Daoy (cell line): ENCODE measurements at places on chromosomes 16 and 17. TPM values are rescaled to one million over a fixed set of nuclear protein-coding genes. Genes with fewer than 3 reads are reported as not detected.

DNA sequence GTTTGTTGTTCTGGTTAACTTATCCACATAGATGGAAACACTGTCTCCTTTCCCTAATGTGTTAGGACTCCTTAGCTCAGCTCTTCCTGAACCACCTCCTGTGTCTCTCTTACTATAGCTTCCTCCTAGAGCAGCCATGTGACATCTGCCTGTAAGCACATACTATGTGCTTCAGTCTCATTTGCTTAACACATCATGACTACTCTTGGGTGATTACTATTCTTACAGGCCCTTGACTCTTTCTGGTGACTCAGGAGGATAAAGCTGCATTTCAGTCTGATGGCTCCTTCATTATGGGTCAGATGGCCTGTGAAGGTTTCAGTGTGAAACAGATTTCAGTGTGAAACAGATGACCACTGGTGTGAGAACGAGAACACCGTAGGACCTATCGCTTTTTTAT lies 320 bp upstream of the KRTAP4-2 start:
- DNase-seq: peak; percentile 34

DNA sequence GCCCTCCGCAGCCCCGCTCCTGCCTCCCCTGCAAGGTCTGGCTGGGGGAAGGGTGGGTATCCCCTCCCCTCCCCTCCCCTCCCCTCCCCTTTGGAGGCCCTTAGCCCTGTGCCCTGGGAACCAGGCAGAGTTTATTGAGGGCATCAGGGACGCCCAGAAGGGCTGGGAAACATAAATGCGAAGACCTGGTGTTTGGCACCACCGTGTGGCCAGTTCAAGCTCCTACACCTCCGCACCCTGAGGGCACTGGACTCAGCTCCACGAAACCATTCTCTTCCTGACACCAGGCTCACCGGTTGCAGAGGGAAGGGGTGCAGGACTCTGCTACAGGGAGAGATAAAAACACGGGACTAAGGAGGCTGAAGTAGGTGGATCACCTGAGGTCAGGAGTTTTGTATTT lies 1.0 kb upstream of the AIPL1 start:
- peak; percentile 80 for DNase-seq

GRCh38 chr16:57245472-57246113 lies 534 bp downstream of the ARL2BP start:
- DNase-seq: peak; percentile 18

ANKRD40CL gene
- total RNA-seq: not detected in 2 replicates

EPX gene
- not detected in 2 replicates for total RNA-seq

- DNase-seq: no peak
These were observed 69.8 kb upstream of the METRNL start for GRCh38 chr17:83009414-83010205.
